ENCODE measurements at places on chromosomes 2 and 18.
A peak's percentile ranks its signal among the peaks of the same experiment; 100 is the strongest.

- no peak for DNase-seq
Observed at GRCh38 chr2:72954376-72955227, 37.3 kb downstream of the EMX1 start.

DNA sequence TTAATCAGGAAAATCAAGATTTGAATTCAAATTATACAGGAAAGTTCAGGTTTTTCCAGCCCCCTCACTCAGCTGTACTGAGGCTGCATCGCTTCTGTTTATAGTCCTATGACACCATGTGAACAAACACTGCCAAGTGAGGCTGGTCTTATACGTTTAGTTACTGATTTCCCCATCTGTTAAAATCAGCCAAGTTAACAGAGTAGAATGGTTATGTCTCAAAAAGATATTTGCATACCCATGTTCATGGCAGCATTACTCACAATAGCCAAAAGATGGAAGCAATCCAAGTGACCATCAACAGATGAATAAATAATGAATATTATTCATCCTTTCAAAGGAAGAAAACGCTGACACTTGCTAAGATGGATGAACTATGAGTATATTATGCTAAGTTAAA is 43.8 kb downstream of the REEP1 start:
- DNase-seq, result peak; percentile 43

DNA sequence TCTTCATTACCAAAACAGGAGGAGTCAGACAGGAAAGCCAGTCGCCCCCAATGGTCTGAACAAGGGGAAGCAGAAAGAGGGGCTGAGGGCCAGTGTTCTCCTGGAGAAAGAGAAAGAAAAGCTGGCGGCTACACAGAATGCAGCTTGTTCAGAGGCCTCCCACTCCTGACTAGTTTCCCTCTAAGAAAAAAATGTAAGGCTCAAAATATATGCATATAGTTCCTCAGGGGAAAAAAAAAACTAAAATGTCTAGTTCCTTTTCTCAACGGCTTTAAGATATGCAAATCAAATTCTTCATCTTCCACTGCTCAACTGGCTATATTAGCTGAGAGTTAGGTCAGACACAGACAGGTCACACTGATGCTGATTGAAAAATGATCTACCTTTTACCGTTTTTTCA is 18.6 kb downstream of the MBOAT2 start:
- no peak for DNase-seq

GRCh38 chr18:53984021-53984420 is 240.4 kb downstream of the MBD2 start:
- DNase-seq, result peak; percentile 18

GRCh38 chr2:15914596-15915385 is 25.6 kb upstream of the MYCN start:
- no peak for DNase-seq

- no peak for DNase-seq
Observed at GRCh38 chr2:109537565-109538222, 76.1 kb downstream of the SEPTIN10 start.

Measured in bronchial epithelial cell (primary cell).